ELF-1 (cell line): ENCODE measurements at places on chromosomes 6 and 20.

- DNase-seq: peak; percentile 22
These were observed 3.0 kb downstream of the WFDC5 start for GRCh38 chr20:45111799-45112471.

- DNase-seq: no peak
These were observed 18.8 kb downstream of the ARHGAP18 start for GRCh38 chr6:129691043-129691640.

DNA sequence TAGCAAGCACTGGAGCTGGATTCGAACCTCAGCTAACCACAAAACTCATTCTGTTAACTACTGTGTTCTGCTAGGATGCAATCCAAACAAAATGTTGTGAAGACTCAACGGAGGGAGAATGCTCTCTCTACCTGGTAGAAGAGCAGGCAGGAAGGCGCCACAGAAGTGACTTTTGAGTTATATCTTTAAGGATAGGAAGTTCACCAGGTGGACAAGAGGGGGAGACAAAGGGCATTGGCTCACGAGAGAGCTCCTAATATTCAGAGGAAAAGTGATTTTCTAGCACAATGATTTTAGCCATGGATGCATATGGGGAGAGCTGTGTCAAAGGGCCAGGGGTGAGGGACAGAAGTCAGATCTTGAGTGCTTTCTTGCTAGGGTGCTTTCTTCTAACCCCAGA is 108.4 kb upstream of the MAFB start:
- DNase-seq: peak; percentile 19

DNA sequence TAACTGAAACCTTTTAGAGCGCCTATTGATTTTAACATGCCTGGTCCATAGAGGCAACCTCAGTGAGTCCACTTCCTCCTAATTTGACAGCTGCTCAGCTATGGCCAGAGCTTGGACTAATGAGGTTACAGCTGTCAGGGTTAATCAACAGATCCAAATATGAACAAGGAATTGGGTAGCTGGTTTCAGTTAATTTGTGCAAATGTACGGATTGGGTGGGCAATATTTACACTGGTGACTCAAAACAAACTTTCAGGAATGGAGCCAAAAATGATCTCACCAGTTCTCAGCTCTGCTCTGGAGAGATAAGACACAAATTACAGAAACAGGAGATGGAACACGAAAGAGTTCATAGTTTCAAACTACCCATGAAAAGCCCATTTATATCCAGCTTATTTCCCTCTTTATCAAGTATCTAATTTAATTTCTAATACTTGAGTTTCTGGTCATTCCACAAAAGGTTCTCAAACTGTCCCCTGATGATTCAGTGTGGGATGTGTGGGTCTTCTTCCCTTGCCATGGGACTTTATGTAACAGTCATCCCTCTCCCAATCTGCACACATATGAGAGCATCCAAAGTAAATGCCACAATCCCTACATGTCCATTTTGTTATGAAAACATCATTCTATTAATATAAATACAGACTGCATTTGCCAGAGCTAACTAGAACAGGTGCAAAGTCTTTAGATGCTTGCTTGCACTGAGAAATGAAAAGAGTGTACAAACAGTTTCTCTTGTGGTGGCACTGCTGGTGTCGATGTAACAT is 149.9 kb downstream of the RPS12 start:
- DNase-seq: no peak

- DNase-seq: no peak
These were observed 1.8 kb downstream of the RBCK1 start for GRCh38 chr20:409697-410559.

- DNase-seq: no peak
These were observed 41.7 kb downstream of the SUMO4 start for GRCh38 chr6:149441740-149442139.

DNA sequence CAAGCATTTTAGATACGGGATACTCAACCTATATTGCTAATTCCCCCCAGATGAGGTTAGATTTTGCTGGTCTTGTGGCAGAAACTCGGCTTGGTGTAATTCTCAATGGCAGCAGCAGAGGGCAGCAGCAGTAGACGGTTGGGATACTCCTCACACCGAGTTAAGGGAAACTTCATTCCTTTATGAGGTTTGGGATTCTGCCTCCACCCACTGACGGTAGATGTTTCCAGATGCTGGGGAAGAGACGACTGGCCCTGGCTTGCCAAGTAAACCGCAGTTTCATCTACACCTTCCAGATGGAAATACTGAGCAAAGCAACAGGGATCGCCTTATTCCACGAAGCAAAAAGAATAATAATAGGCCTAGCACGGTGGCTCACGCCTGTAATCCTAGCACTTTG is 8.2 kb upstream of the TBC1D7 start:
- peak; percentile 90 for DNase-seq

DNA sequence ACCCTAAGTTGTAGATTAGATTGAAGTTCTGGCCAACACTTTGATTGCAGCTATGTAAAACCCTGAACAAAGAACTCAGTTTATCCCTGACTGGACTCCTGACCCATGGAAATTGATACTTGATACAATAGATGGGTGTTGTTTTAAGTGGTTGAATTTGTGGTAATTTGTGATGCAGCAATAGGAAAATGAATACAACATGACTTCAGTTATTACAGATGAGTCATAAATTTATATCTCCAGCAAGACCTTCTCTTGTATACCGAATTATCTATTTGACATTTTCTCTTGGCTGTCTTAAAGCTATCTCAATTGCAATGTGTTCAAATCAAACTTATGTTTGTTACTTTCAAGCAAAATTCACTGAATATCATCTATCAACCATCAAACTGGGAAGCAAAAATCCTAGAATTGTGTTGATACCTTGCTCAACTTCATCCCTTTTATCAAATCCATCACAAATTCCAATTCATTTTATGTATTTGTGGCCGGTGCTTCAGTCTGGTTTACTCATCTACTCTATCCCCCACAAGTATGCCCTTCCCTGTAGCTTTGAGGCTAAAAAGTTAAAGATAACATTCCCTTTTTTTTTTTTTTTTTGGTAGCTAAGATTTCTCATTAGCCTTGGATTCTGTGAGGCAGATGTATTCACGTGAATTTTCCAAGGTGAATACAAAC is 129.4 kb upstream of the CENPW start:
- no peak for DNase-seq
